ENCODE measurements at places on chromosomes 1 and 21.

GRCh38 chr1:46646844-46647243 is 21.3 kb downstream of the ATPAF1 start:
- no peak for DNase-seq

- DNase-seq = no peak
These were observed 9.7 kb upstream of the ARHGEF16 start for GRCh38 chr1:3444736-3445135.

DNA sequence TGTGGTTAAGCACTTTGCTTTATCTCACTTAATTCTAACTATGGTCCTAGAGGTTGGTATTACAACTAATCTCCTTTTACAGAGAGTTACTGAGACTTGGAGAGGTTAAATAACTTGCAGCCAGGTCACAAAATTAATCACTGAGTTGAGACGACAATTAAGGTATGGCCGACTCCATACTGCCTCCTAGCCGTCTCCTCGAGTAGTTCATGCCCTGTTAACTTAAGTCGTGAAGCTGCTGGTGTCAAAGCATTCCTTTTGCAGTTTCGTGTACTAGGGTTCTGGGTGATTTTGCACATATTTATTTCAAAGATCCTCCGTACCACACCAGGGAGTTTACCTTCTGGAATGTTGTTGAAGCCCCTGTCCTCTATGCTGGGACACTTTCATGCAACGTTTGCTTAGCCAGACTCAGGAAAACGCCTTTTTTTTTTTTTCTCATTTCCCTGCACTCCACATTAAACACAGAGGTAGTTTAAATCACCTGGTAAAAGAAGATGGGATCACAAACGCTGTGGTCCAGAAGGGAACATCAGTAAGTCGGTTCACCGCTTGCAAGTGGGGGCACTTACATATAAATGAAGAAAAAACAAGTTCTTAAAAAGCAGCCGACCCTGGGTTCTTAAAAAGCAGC is 570 bp upstream of the NEK7 start:
- peak; percentile 75 for DNase-seq

- peak; percentile 16 for DNase-seq
These were observed 45.7 kb downstream of the WNT9A start for GRCh38 chr1:227901906-227902640.

DNA sequence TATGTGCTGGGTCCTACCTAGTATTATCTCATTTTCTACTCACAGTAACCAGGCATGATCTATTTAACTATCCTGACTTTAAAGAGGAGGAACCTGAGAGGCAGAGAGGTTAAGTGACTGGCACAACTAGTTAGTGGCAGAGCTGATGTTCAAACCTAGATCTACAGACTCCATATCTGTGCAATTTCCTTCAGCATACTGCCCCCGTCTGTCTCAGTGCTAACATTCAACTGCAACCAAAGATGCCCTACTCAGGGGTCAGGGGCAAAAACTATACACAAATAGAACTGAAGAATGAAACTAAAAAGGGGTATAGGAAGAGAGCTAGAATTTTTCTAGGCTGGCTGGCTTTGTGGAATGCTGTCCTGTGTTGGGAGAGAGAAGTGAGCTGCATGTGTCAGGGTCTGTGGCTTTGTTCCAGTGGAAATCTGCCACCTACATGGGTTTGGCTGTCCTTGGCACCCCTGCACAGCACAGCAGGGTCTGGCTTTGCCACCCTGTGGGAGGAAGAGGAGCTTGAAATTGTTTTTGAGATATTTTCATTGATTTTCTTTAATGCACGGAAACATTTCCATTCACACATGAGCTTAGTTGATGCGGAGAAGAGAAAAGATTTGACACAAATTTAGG is 368.5 kb downstream of the RPS6KC1 start:
- no peak for DNase-seq

DNA sequence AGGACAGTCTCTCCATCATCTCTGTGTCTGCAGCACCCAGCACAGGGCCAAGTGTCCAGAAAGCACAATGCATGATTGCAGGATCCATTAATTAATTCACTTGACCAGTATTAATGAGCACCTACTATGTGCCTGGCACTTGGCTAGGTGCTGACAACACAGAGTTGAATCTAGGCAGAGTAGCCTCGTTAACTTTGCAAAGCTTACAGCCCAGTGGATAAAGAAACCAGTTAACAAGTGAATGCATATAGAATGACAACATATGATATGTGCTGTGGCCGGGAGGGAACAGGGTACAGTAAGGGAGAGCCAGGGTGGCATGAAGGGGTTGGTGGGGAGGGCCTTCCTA is 10.9 kb downstream of the SLC1A7 start:
- DNase-seq = no peak

Data from CD4-positive, alpha-beta T cell treated with Interferon alpha-2 for 1 hour (primary cell).